ENCODE measurements at places on chromosomes 12 and 14. TPM values are rescaled to one million over a fixed set of nuclear protein-coding genes. Genes with fewer than 3 reads are reported as not detected.

DNA sequence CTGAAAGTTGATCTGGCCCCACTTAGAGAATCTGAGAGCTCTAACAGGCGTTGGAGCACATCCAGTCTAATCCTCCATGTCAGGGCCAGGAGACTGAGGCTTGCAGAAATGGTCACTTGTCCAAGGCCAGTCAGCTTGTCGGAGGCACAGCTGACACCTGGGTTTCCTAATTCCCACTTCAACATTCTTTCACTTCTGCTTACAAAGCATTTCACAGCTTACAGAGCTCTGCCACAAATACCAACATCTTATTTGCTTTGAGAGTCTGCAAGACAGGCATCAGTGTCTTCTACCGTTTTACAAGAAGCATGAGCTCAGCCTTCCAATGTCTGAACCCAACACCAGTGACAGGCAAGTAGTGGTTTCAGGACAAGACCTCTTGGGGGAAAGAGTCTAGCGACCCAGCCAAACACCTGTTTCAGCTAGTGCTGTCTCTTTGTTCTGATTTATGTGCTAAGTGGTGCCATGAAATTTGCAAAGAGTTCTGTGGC, 31.8 kb downstream of the ISCA2 start:
- no peak for DNase-seq

The RALGAPA1 gene
- polyA plus RNA-seq: 69.9 TPM

The CRACR2A gene
- 1.2 TPM for polyA plus RNA-seq

DNA sequence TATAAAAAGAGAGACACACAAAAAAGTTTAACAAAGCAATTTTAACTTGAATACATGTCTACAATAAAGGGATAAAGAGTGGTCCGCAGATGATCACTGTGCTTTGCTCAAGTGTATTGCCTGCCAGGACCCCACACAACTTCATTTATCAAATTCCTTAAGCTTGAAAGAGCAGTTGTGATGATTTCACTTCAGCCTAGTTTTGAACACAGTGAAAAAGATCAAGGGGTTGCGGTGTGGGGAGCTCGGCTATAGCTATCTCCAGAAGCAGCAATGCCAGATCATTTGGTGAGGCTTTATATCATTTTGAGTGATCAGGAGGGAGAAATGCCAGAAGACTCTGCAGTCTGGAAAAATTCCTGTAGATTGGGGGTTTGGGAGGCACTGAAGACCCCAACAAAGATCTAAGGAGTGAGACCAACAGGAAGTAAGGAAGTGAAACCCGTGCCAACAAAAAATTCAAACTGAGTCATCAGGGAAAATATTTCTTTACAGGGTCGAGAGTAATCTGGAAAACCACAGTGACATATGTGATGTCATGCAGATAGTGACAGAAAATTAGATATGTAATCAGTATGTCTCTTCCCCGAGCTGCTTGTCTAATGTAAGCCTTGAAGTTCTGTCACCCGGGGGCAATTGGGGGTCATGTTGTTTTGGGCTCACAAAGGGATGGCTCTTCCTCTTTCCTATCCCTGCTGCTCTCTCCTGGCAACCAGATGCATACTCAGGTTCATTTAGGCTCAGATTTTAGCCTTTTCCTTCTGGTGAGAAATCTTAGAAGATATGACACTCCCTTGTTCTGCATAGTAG, 221.8 kb downstream of the MSRB3 start:
- no peak for DNase-seq

DNA sequence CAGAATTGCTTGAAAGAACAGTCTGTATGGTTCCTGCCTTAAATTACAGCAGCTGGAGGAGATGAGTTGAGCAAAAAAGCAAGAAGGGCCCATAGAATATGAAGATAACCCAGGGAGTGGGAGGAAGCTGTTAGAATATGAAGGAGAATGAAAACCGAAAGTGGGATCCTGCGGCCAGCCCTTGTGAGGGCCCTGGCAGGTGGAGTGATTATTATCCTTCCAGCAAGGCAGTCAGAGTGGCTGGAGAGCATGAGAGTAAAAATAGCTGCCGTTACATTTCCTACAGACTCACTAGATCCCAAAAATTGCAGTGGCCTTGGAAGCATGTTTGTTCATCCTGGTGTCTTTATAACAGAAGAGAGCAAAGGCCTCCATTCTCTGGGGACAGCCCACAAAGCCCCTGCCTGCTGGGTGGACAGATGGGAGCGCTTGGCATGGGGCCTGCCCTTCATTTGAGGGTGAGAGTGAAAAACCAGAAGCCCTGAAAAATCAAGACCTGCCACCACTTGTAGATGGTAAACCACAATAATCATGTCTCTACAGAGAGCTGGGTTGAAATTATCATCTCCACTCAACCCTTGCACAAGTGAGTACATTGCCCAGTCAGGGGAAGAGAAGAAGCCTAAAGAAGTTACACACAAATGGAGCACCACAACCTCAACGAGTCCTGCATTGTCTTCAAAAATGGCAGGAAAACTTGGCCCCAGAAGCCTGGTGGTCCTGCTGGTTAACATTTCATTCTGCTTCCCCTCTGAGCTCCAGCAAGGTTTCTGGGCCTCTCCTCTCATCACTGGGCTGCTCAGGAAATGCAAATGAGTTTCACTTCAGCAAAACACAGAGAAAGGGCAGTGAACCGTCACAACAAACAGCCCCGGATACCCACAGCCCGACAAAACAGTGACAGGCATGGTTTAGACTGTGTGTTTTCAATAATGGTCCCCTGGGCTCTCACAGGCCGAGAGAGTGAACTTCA, 20.5 kb downstream of the ZDHHC22 start:
- no peak for DNase-seq
